ENCODE measurements at places on chromosomes 6 and 20. TPM values are rescaled to one million over a fixed set of nuclear protein-coding genes. Genes with fewer than 3 reads are reported as not detected.

The MTFR2 gene
- total RNA-seq: 4.6 TPM

The HCRTR2 gene
- not detected for total RNA-seq

The PTK6 gene
- not detected for total RNA-seq

The PERP gene
- total RNA-seq: 42.4 TPM

The RAET1L gene
- not detected for total RNA-seq

GRCh38 chr6:16774437-16774836 lies 13.2 kb upstream of the ATXN1 start:
- no peaks in the 10 kb centered on the region for H3K27me3 ChIP-seq
- DNase-seq: no peak
- H3K27ac ChIP-seq: no peak overlapping the region
- H3K4me3 ChIP-seq: no peak overlapping the region
- peaks cover 31% of the 10 kb centered on the region for H3K4me1 ChIP-seq

DNA sequence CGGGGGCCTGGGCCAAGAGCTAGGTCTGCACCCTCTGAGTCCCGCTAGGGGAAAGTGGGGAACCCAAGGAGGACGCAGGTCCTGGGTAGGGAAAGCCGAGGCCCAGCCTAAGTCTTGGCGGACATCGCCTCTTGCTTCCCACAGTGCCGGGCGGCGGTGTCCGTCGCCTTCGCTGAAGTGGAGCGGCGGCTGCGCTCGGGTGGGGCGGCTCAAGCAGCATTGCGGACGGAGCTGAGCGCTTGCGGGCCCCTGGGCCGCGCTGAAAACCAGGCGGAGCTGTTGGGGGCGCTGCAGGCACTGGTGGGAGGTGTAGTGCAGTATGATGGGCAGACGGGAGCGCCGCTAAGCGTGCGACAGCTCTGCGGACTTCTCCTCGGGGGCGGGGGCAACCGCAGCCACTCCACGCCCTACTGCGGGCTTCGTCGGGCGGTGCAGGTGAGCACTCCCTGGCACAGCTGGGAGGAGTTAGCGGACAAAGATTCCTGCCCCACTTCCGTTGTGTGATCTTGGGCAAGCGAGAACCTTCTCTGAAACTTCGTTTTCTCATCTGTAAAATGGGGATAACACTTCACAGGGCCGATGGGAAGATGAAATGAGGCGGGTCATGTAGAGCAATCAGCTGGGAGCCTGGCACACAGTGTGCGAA lies 4.2 kb downstream of the PRSS16 start:
- H3K27ac ChIP-seq: no peak overlapping the region
- 0 out of 2 replicates have a peak, but pooled peaks cover 3% of the 10 kb centered on the region for H3K27me3 ChIP-seq
- no peaks in the 10 kb centered on the region for H3K4me1 ChIP-seq
- H3K4me3 ChIP-seq: no peak overlapping the region
- no peaks in the 10 kb centered on the region for H3K36me3 ChIP-seq

DNA sequence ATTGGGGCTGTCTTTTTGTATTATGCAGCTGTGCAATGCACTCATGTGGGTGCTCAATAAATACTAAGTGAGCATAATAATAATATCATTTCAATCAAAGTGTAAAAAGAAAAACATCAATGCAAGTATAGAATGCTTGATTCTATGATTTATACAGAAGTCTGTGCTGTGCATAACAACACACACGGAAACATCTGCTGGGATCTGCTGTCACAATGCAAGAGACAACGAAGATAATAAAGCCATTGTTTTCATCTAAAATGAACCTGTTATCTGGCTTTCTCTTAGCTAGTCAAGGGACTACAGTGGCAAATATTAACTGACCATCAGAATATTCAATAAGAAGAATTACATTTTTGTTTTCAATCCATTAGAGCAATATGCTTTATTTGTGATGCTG lies 1156.9 kb upstream of the MAP3K7 start:
- DNase-seq: no peak
- no peaks in the 10 kb centered on the region for H3K27me3 ChIP-seq
- H3K36me3 ChIP-seq: no peaks in the 10 kb centered on the region
- H3K4me3 ChIP-seq: no peak overlapping the region
- H3K4me1 ChIP-seq: no peaks in the 10 kb centered on the region

- no peak overlapping the region for H3K4me3 ChIP-seq
- H3K4me1 ChIP-seq: peaks cover 15% of the 10 kb centered on the region
- DNase-seq: no peak
- no peak overlapping the region for H3K27ac ChIP-seq
- no peaks in the 10 kb centered on the region for H3K27me3 ChIP-seq
Observed at GRCh38 chr6:36824253-36824652, 15.0 kb downstream of the CPNE5 start.

DNA sequence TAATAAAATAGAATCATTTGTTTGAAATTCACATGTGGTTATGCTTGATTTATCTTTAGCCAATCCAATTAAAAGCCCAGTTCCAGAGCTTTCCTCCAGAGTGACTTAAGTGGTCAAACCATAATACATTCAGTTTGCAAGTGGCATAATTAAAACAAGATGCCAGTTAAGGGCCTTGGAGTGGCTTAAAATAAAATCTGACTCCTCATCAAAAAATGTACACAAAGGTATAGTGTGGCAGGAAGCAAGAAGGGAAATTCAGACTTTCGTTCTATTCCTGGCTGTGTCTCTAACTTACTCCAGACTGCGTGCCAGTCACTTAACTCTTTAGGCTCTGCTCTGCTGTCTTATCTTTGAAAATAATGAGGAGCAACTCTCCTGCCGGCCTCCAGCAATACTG lies 251.3 kb upstream of the PRND start:
- H3K27me3 ChIP-seq: no peaks in the 10 kb centered on the region
- no peak overlapping the region for H3K4me3 ChIP-seq
- peak overlapping the region; percentile 71 for H3K27ac ChIP-seq
- H3K4me1 ChIP-seq: peaks cover 35% of the 10 kb centered on the region

- no peaks in the 10 kb centered on the region for H3K27me3 ChIP-seq
- DNase-seq: peak; percentile 73
- H3K27ac ChIP-seq: peak overlapping the region; percentile 50
- peaks cover 39% of the 10 kb centered on the region for H3K4me1 ChIP-seq
- H3K36me3 ChIP-seq: no peaks in the 10 kb centered on the region
- H3K4me3 ChIP-seq: no peak overlapping the region
Observed at GRCh38 chr20:34220561-34220960, 20.7 kb upstream of the ASIP start.

DNA sequence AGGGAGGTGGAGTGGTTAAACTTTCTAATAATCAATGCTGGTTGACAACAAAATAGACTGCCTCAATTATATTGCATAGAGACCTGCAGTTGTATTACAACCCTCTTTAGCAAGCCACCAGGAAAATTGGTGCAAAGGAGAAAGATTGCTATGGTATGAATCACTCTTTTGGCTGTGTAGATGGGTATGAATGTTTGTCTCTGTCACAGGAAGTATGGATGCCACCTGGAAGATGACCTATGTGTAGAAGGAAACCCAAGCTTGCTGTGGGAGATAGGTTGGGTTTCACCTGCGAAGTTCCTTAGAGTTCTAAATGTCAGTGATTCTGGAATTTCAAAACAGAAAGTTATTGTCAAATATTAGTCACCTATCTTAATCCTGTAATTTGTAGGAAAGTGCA lies 134.6 kb downstream of the SOBP start:
- H3K36me3 ChIP-seq: no peaks in the 10 kb centered on the region
- H3K27me3 ChIP-seq: no peaks in the 10 kb centered on the region
- H3K4me1 ChIP-seq: no peaks in the 10 kb centered on the region
- DNase-seq: no peak
- H3K27ac ChIP-seq: no peak overlapping the region

DNA sequence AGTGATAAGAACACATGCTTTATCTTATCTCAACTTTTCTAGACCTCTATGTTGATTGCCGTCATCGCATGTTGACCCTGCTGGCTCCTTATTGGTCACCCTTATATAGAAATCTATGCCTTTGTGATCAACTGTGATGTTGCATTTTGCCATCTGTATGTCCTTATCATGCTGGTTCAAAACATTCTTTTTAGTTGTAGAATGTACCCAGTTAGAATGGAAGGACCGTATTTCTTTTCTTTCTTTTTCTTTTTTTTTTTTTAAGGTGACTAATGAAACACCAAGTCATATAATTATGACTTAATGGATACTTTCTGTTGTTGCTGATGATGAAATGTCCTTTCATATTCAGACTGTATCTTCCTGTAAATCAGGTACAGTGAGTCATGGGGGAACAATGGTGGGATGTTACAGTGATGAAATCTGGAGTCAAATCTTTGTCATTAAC lies 145.9 kb upstream of the CITED2 start:
- H3K36me3 ChIP-seq: no peaks in the 10 kb centered on the region
- H3K4me1 ChIP-seq: peaks cover 18% of the 10 kb centered on the region
- H3K4me3 ChIP-seq: no peak overlapping the region
- H3K27ac ChIP-seq: no peak overlapping the region
- no peaks in the 10 kb centered on the region for H3K27me3 ChIP-seq
- DNase-seq: no peak

DNA sequence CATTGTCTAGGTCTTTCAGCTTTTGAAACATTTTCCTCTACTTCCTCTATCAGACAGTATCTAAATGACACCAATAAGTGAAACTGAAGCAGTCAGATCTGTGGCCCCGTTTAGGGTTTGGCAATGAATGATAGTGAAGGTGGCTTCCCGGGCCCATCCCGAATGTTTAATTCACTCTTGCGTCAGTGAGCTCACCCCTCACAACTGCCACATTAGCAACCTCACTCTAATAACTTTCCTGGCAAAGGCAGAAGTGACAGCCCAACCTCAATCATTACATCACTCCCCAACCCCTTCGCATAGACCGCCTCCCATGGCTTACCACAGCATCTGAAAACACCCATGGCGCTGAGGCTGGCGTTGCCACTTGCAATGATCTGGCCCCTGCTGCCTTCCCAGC lies 92.4 kb upstream of the CD83 start:
- DNase-seq: no peak
- H3K27ac ChIP-seq: no peak overlapping the region
- H3K27me3 ChIP-seq: no peaks in the 10 kb centered on the region
- H3K4me3 ChIP-seq: no peak overlapping the region

- no peak for DNase-seq
- no peaks in the 10 kb centered on the region for H3K27me3 ChIP-seq
- no peaks in the 10 kb centered on the region for H3K4me1 ChIP-seq
- no peak overlapping the region for H3K27ac ChIP-seq
Observed at GRCh38 chr6:148091394-148091793, 251.2 kb upstream of the SASH1 start.

- H3K4me1 ChIP-seq: no peaks in the 10 kb centered on the region
- no peak overlapping the region for H3K27ac ChIP-seq
- DNase-seq: no peak
- H3K36me3 ChIP-seq: no peaks in the 10 kb centered on the region
- H3K27me3 ChIP-seq: no peaks in the 10 kb centered on the region
Observed at GRCh38 chr20:7366189-7366588, 574.1 kb downstream of the HAO1 start.

DNA sequence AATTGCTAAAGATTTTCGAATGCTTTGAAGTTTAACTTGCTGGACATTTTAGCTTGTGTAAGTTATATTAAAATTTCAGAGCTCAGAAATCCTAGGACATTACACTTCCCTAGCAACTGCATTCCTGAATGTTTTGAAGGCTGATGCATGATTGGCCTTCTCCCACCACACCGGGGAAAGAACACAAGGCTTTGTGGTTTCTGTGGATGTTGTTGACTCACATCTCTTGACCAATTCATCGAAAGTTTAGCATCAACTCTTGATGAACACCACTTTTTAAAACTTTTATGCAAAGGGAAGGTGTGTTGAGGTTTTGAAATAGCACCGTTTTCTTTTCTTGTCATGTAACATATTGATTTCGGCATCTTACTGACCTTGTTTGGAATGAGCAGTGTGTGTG lies 81.1 kb downstream of the RIMS1 start:
- DNase-seq: no peak
- no peaks in the 10 kb centered on the region for H3K36me3 ChIP-seq
- H3K27ac ChIP-seq: no peak overlapping the region

GRCh38 chr6:52423971-52424381 lies 3.8 kb downstream of the EFHC1 start:
- H3K36me3 ChIP-seq: no peaks in the 10 kb centered on the region
- H3K27me3 ChIP-seq: no peaks in the 10 kb centered on the region
- peak; percentile 81 for DNase-seq
- H3K4me1 ChIP-seq: peaks cover 60% of the 10 kb centered on the region
- H3K4me3 ChIP-seq: no peak overlapping the region

GRCh38 chr20:8094415-8094818 lies 37.6 kb upstream of the PLCB1 start:
- no peak overlapping the region for H3K27ac ChIP-seq
- H3K4me3 ChIP-seq: no peak overlapping the region
- no peaks in the 10 kb centered on the region for H3K27me3 ChIP-seq
- H3K36me3 ChIP-seq: no peaks in the 10 kb centered on the region

DNA sequence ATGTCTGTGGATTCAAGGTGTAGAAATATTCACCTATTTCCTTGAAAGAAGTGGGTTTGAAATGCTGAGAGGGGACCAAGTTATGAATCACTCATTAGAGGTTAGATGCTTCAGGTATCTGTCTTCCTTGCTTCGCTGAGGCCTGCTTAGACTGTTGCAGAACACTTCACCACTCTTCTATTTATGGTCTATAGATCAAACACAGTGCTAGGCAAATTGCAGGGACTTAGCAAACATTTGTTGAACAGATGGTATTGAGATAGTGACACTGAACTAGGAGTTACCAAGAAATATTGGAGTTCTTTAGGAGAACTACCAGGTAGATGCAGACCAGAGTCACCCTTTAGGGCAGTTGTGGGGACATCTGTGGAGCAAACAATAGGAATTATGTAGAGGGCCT lies 123.8 kb downstream of the RFPL4B start:
- H3K4me3 ChIP-seq: no peak overlapping the region
- H3K36me3 ChIP-seq: no peaks in the 10 kb centered on the region
- no peaks in the 10 kb centered on the region for H3K27me3 ChIP-seq
- H3K27ac ChIP-seq: no peak overlapping the region
- H3K4me1 ChIP-seq: peaks cover 28% of the 10 kb centered on the region
